Fibroblast of the aortic adventitia (primary cell): ENCODE measurements at places on chromosomes 2 and 18. TPM values are rescaled to one million over a fixed set of nuclear protein-coding genes. Genes with fewer than 3 reads are reported as not detected.

DNA sequence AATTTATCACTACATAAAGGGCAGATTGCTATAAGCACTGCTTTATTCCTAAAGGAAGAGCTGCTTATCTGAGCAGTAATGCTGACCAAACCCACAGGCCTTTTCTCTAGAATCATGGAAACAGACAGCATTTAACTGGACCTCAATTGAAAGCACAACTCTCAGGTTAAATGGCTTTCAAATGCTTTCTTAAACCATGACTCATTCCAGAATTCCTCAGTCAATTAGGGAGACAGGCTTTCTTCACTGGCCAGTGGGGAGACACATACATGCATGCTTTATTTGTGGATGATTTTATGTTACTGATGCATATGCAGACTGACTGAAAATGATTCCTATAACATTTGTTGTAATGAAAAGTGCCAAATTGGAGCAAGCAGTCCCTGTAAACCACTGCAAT is 114.6 kb downstream of the ACVR1 start:
- peak; percentile 22 for DNase-seq

- DNase-seq = peak; percentile 39
Observed at GRCh38 chr2:65431421-65432226, 775 bp downstream of the SPRED2 start.

DNA sequence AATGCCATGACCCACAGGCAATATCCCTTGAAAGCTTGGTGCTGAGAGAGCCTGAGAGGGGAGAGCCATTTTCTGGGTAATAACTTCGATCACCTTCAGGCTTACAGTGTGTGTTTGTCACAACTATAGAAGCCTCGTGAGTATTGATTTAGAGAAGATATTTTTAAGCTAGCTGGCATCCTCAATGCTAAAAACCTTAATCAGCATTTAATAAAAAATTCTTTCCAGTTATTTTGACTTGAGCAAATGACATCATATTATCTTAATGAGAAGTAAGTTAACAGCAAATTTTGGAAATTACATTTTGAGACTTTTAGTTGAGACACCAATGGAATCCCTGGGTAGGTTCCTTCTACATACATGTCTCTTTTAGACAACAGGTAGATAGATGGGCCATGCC is 283.7 kb downstream of the NYAP2 start:
- no peak for DNase-seq

DNA sequence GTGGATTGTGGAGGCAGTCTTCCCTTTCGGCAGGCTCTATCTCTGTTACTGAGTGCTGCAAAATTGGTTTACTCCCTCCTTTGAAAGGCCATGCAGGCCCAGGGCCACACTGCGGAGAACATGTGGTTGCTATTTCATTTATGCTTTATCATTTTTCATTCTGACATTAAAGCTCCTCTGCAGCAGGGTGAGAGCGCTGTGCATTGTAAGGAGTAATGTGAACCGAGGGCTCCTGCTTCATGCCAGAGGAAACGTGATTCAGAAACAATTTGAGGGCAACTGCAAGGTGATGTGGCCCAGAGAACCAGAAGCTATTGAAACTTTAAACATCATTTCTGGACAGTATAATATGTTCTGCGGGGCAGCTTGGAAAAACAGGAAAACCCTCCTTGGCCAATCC is 341.6 kb upstream of the NT5C1B start:
- DNase-seq = peak; percentile 33

- DNase-seq = no peak
Observed at GRCh38 chr18:39403121-39403520, 1837.5 kb upstream of the CELF4 start.

GRCh38 chr2:169961911-169962310 is 134.7 kb downstream of the UBR3 start:
- DNase-seq = peak; percentile 60

DNA sequence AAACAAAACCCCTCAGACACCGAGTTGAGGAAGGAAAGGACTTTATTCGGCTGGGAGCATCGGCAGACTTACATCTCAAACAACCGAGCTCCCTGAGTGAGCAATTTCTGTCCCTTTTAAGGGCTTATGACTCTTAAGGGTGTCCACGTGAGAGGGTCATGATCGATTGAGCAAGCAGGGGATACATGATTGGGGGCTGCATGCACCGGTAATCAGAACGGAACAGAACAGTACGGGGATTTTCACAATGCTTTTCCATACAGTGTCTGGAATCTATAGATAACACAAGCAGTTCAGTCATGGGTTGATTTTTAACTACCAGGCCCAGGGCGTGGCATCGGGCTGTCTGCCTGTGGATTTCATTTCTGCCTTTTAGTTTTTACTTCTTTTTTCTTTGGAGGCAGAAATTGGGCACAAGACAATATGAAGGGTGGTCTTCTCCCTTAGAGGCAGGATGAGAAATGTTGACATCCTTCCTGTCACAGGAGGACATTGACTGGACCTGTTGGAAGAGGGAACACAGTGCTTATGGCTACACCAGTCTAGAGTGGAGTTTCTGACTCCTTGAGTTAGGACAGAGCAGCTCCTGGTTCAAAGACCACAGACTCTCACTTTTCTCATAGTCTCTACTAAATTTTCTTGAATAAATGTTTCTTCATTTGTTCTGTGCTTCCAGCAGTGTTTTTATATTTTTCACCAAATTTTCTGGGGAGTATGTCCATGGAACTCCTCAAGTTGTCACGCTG is 35.8 kb downstream of the SPOPL start:
- DNase-seq = no peak

- no peak for DNase-seq
Observed at GRCh38 chr2:10047616-10048500, 4.5 kb downstream of the KLF11 start.

DNA sequence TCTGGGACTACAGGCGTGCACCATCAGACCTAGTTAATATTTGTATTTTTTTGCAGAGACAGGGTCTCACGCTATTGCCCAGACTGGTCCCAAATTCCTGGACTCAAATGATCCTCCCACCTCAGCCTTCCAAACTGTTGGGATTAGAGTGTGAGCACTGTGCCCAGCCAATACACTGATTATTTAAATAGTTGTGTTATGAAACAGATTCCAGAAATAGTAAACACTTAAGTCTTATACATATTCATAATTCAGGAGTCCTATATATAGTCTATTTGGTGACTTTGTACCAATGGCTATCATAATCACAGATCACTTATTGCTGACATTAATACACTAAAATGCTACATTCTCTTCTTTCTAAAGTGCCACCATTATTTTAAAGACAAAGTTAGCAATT is 12.8 kb downstream of the NFU1 start:
- no peak for DNase-seq

DNA sequence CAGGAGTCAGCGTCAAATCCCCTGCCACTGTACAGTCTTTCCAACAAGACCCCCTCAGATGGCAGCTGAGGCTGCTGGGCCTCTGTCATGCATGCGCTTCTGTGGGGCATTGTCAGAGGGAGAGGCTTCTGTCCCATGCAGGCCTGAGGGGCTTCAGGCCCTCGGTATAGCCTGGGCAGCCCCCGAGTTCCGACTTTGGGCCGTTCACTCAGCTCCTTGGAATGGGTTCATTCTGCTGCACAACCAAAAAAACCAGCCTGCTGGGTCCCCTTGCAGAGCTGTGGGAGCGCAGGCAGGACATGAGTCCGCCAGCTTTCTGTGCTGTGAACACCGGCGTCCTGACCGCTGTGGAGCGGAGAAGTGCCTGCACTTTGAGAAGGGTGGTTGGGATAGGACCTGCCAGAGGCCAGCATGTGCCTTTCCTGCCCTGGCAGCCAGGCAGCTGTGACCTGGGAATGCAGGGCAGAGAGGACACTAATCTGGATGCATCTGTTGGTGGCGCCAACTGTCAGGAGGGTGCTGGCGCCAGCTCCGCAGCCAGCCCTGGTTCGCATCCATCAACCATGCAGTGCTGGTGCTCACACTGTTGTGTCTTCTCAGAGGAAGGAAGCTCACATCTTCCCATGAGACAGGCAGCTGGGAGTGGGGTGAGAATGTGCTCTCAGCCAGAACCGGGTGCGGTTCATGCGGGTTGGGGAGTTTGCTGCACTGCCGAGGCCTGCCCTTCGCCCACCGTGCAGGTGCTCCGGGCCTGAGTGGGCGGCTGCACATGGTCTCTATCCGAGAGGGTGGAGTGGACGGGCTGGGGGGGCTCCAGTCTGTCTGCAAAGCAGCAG is 14.3 kb downstream of the ARHGEF4 start:
- no peak for DNase-seq

- DNase-seq = no peak
Observed at GRCh38 chr2:212904646-212905045, 246.8 kb downstream of the IKZF2 start.

GRCh38 chr2:216651351-216651881 is 18.2 kb downstream of the IGFBP2 start:
- DNase-seq = peak; percentile 76

- no peak for DNase-seq
Observed at GRCh38 chr2:29847886-29848285, 73.5 kb downstream of the ALK start.

GRCh38 chr2:18119883-18120282 is 241.4 kb downstream of the KCNS3 start:
- DNase-seq = peak; percentile 27

GRCh38 chr2:234137400-234138014 is 87.0 kb downstream of the SPP2 start:
- peak; percentile 75 for DNase-seq

Gene TEKT4
- not detected in 2 replicates for total RNA-seq

Gene RBM45
- total RNA-seq = 19.5 and 27.1 TPM in 2 replicates

Gene GCG
- not detected in 2 replicates for total RNA-seq

Gene POTEE
- not detected in 2 replicates for total RNA-seq

Gene CYP27C1
- total RNA-seq = 0.41 and 0.72 TPM in 2 replicates

Gene ANKAR
- 14.9 and 22.2 TPM in 2 replicates for total RNA-seq

Gene FSHR
- not detected in 2 replicates for total RNA-seq
